Caudate nucleus (tissue), 63 donors: ENCODE measurements at places on chromosomes 7 and 10.

- no peak for DNase-seq
These were observed 28.6 kb downstream of the NPY start for GRCh38 chr7:24312588-24312987.

- DNase-seq = no peak
These were observed 80.7 kb downstream of the TCERG1L start for GRCh38 chr10:131230641-131231322.

DNA sequence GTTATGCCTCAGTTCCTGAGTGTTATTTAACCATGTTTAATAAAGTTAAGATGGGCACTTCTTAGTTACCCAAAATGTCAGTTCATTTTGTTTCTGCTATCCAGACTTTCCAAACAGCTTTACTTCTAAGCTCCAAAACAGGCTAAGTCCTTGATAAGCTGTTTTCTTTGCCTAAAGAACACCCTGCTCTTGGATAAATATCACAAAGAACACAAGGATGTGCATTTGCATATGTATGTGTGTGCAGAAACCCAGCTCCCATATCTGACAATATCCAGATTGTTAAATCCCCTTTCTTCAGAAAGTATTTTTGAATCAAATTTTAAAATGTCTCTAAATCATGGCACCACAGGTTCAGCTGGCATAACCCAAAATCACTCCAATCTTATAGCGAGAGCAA is 19.6 kb downstream of the FAM13C start:
- no peak for DNase-seq

DNA sequence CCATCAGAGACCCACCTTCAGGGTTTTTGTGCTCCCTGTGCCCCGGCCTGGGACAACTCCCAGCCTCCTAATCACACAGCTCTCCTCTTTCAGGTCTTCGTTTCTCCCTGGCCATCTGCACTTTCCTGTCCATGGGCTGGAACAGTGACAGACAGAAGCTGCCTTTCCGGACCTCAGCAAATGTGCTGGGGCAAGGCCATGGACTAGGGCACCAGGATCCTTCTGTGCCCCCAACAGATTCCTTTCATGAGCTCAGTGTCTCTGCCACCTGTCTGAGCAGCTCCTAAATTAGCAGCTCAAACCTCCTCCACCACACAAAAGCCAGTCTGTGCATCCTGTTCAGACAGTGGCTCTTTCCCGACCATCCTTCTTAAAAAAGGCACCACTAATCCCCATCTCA is 41.9 kb upstream of the FRMD4A start:
- DNase-seq = no peak

GRCh38 chr10:88838766-88839350 is 12.8 kb downstream of the ANKRD22 start:
- DNase-seq = no peak
